ENCODE measurements at places on chromosomes 3 and 15.

DNA sequence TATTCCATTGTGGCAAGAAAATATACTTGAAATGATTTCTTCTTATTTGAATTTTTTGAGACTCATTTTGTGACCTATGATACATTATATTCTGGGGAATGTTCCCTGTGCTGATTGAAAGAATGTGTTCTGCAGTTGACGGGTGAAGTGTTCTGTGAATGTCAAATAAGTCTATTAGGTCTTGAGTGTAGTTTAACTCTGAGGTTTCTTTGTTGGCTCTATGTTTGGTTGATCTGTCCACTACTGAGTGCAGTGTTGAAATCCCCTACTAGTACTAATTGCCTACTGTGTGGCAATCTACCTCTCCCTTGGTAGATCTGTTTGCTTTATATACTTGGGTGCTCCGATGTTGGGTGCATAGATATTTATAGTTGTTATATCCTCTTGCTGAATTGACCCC is 46.3 kb upstream of the VEPH1 start:
- DNase-seq, result no peak

DNA sequence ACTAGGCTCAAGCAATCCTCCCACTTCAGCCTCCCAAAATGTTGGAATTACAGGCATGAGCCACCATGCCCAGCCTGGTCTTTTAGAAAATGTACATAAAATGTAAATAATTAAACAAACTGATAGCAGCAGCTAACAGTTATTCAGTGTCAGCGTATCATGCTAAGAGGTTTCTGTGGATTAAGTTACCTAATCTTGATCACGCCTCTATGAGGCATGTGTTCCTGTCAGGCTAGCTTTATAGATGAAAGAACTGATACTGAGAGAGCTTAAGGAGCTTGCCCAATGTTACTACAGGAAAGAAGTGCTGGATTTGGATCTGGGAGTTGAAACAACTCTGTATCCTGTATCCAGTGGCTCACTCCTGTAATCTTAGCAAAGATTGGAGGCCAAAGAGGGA is 11.2 kb upstream of the MST1R start:
- no peak for DNase-seq

DNA sequence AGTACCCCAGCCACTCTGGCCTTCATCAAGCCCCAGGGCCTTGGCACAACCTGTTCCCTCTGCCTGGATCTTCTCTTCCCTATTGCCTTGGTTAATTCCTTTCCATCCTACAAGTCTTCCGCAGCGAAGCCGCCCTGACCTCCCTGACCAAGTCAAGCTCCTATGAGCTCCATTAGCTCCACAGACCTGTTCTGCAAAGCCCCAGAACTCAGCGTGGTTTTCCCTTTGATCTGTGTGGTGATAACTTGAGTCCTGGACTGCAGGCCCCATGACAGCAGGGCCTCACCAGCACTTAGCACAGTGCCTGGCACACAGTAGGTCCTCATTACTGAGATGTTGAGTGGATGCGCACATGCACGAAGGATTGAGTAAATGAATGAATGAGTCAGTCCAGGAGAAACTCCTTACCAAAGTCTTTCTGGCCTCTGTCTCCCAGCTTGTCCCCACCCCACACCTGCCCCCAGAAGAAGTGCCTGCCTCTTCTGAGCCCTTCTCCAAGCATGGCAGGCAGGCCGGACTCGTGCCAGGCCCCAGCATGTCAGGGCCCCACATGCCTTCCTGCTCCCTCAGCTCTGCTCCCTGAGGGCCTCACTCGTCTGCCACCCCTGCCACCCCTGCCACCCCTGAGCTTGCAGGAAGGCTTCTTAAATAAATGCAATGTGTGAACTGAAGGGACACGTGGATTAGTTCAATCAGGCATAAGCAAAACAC is 6.3 kb downstream of the ANPEP start:
- no peak for DNase-seq

- DNase-seq, result no peak
Measured at GRCh38 chr3:70112751-70113150, 113.2 kb downstream of the SAMMSON start.

- no peak for DNase-seq
Measured at GRCh38 chr3:113516115-113516505, 1.2 kb upstream of the SPICE1 start.

GRCh38 chr15:70602834-70603560 is 160.4 kb downstream of the UACA start:
- no peak for DNase-seq

DNA sequence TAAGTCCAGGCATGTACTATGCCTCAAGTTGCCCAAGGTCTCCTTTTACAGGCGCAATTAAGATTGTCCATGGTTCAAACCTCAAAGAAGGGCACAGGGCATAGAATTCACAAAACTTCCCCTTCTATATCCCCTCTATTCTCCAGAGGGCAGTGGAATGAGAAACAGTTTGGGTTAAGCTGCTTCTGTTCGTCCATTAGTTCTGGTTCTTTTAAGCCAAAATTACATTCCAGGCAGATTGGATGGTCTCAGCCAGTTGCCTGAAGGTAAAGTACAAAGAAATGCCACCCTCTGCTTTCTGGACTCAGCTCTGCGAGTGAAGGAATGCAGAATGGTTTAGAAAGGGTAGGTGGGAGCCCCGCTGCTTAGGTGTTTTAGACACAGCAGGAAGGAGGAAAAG is 200.7 kb downstream of the GREM1 start:
- DNase-seq, result no peak

DNA sequence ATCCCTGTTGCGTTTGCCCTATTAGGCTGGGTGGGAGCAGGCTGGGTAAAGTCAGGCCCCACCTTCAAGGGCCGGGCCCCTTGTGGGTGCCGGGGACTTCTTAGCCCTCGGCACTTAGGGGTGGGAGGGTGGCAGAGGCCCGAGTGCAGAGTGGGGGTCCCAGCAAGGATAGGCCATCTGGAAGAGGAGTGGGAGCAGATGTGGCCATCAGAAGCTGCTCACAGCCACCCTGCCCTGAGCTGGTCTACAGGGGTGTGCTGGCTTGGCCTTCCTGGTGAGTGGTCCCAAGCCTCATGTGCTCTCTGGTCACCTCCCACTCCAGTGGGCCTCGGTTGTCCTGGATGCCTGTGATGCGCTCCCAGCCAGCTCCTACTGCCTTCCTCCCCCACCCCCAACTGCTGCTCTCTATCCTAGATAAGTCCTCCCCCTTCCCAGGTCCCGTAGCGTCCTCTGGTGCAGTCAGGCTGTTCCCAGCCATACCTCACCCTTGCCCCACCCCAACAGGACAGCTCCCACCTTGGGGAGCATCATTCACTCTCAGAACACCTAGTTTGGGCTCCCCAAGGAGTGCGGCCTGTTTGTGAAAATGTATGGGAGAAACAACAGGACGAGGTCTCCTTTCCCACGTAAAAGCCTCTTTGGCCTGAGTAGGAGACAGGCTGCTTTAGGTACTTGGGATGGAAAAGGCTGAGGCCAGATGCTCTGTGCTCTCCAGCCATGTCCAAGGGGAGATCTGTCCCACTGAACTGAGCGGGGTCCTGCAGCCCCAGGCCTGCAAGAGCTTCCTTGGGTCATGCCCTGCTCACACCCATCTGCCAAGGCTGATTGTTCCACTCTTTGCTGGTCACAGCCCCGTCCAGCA is 24.9 kb upstream of the PLXNA1 start:
- DNase-seq, result no peak

DNA sequence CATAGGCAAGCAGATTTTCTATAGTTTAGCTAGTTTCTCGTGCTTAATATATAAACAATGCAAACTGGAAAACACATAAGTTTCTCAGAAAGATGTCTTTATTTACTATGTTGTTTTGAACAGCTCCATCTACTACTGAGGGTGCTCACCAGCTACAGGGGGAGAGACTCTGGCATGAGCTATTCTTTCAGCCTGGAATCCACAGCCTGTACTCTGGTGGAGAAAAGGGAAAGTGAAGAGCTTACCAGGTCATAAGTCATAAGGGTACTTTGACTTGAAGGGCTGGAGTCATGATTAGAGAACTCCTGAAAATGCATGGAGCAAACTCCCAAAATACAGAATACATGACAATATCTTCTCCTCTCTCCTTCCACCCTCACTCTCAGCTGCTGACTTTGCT is 4.4 kb upstream of the AVEN start:
- DNase-seq, result no peak

GRCh38 chr3:183082355-183082915 is 16.9 kb downstream of the MCCC1 start:
- DNase-seq, result no peak

GRCh38 chr15:79091204-79091867 is 756 bp upstream of the RASGRF1 start:
- peak; percentile 41 for DNase-seq

DNA sequence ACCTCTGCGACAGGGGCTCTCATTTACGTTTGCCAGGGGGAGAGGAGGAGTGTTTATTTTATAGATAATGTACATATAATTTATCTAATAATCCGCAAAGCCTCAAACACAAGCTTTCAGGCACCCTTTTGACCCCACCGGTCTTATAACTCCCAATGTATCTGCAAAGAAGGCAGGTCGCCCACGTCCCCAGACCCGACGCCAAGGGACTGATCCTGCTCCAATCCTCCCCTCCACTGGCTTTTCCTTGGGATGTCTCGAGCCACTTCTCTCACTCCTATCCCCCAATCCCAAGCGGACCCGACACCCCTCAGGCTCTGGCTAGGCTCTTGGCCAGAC is 452 bp downstream of the DCP1A start:
- DNase-seq, result peak; percentile 34

- DNase-seq, result no peak
Measured at GRCh38 chr3:12268049-12268735, 20.7 kb upstream of the PPARG start.

Measured in RWPE1 (cell line).